ENCODE measurements at places on chromosomes 6 and 20.

GRCh38 chr6:106316375-106316766 is 9.2 kb downstream of the ATG5 start:
- DNase-seq, result no peak

DNA sequence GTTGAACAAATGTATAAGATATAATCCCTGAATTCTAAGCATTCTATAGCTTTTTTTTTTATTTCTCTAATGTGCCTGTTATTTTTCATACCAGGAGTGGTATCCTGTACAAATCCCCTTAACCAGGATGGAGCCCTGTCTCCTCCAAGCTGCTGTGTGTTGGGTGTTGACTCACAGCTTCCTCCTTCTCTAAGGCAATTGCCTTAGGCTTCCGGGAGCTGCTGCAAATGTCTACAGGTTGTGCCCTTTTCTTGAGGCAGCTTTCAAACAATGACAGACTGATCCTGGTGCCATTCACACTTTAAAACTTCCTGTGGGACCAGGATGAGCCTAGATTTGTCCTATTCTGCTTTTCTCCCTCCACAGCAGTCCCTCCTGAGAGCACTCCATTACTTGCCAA is 173.2 kb downstream of the BTBD3 start:
- DNase-seq, result no peak

DNA sequence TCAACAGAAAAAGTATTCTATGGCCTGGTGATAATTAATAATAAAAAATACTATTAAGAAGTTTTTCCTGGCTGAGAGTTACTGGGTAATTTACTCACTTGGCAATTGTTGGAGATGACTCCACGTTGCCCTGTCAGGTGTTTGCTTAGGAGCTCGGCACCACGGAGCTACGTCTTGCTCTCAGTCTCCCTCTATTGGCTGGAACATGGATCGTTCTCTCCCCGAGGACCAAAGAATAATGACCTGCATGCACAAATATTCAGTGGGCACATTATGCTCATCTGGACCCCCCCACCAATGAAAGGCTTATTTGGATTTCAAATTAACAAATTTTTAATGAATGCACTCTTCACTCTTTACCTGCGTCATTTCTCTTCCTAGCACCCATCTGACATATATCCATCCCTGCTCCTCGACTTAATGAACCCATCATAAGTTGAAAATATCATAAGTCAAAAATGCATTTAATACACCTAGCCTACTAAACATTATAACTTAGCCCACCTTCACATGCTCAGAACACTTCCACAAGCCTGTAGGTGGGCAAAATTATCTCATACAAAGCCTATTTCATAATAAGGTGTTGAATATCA is 71.0 kb upstream of the CD83 start:
- peak; percentile 60 for DNase-seq

- DNase-seq, result no peak
Observed at GRCh38 chr20:44206132-44206531, 4.4 kb downstream of the OSER1 start.

GRCh38 chr6:143015300-143015706 is 45.4 kb upstream of the AIG1 start:
- no peak for DNase-seq

DNA sequence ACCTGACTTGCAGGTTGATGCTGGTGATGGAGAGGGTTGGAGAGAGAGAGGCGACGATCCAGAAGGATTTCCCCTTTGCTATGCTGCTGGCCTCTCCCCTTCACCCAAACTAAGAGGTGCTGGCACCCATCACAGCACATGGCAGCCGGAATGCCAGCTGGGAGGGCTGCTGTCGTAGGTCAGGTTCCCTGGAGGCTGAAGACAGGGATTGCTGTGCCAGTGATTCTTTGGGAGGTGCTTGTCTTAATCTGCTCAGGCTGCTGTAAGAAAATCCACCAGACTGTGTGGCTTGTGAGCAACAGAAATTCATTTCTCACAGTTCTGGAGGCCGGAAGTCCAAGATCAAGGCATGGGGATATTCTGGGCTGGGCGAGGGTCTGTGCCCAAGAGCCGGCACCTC is 4.4 kb upstream of the ARFGAP1 start:
- DNase-seq, result no peak

DNA sequence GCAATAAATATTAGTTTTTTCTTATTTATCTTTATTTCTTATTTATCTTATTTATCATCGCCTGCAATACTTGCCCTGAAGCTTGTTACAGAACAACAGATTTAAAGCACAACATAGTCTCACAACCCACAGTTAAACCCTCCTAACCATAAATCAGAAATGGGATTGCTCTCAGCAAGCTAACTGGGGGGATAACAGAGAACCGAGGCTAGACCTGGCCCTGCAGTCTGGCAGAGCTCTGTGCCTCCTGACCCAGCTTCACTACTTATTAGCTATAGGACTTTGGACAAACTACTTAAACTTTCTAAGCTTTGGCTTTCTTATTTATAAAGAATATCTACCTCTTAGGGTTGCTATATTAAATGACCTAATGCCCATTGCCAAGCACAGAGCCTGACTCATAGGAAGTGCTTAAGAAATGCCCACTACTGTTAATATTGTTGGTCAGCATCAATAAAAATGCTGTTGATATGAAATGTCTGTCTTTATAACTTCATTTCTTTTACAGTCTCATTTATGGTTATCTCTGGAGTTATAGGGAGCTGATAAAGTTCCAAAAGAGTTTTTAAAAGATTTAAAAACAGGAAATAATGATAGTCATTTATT is 87.9 kb upstream of the BEND6 start:
- DNase-seq, result no peak

Measured in stimulated activated CD4-positive, alpha-beta T cell treated with anti-CD3 and anti-CD28 coated beads, Interleukin-15, amount 100 ng/mL, for 24 hours (primary cell).